IPS-NIHi11 (cell line): ENCODE measurements at places on chromosomes 7 and 10.
A peak's percentile ranks its signal among the peaks of the same experiment; 100 is the strongest.

GRCh38 chr7:5418285-5418582, 5.4 kb downstream of the TNRC18 start:
- DNase-seq = no peak

- DNase-seq = no peak
These were observed 401.2 kb downstream of the SH2D4B start for GRCh38 chr10:80938903-80939302.

DNA sequence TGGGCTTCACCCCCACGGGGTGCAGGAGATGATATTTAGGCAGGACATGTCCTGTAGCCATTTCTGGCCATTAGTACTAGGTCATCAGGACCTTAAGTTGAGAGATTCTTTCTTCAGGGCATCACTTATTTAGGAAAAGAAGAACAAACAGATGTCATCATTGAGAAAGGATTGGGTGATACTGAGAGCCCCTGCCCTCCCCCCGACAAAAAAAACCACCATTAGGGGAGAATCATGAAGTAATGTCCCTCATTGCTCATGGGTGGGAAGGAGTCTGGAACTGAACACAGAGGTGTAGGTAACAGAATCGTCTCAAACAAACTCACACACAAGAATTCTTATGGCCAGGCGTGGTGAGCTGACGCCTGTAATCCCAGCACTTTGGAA, 6.4 kb upstream of the ORAI2 start:
- DNase-seq = no peak

DNA sequence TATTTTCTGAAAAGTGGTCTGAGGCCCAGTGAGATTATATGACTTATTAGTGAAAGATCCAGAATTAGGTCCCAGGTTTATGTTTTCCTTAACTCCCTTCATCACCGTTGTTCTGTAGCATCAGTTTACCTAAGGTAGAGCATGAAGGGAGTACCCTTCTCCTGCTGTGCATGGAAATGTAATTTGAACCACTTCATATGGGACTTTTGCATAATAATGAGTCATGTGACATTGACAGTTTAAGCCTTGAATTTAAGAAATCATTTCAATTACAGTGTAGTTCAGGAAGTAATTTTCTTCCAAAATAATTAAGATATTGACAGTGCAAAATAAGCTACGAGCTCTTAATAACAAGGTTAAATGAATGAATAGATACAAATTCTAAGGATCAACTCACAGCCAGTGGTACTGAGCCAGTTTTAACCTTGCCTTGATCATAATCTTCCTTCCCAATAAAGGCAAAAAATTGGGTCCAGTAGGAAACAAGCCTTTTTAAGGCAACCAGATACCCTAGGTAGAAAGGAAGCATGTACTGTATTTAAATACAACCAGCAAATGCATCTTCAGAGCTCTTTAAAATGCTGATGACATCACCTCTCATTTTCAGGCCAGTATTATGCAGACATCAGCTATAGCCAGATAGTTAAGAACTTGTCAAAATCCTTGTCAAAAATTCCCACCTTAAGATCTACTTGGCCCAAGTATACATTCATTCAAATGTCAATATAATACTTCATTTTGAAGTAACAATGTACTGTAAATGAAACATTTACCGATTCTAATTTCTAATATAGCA, 48.8 kb upstream of the DKK1 start:
- DNase-seq = no peak

DNA sequence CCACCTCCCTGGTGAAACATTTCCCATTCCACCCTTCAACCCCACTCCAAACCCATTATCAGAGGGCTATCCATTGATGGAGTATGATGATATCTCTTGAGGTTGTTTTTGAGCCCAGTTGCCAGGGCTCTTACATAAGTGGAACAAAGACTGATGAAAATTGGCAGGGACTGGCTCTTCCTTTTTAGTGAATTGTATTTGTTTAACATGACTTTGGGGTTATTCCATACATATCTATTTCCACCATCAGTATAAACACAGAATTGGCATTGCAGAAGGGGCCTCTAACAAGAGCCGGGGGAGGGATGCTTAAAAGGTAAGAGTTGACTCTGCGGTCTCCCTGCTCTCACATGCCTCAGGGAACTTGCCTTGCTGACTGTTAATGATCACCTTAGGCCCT, 28.9 kb downstream of the FZD1 start:
- no peak for DNase-seq

- DNase-seq = no peak
These were observed 56.2 kb upstream of the SEPHS1 start for GRCh38 chr10:13404305-13404759.

DNA sequence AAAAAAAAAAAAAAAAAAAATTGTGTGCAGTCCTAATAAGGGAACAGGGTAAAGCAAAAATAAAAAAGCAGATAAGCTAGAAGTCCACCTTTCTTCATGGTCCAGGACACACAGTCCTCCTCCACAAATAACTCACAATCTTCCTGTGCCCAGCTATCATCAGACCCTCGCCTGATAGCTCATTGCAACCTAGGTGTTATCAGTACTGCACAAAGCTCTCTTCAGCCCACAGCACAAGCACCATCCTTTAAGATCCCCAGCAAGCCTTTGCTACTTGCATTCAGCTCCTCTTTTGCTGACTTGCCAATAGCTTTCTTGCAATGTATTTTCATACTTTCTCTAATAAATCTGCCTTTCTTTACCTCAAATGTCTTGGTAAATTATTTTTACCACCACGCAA, 5.0 kb downstream of the NDUFA5 start:
- no peak for DNase-seq

DNA sequence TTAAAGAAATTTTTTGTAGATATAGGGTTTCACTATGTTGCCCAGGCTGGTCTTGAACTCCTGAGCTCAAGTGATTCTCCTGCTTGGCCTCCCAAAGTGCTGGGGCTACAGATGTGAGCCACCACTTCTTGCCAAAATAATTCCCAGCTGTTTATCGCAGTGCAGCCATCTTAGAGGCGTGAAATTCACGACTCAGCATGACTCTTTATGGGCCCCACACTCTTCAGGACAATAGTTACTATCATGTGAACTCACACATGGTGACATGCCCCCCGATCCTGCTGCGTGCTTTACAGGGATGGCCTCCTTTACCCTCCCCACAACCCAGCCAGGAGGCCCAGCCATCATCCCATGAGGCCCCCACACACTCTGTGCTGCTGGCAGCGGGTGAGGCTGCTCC, 4.6 kb downstream of the COX19 start:
- no peak for DNase-seq

DNA sequence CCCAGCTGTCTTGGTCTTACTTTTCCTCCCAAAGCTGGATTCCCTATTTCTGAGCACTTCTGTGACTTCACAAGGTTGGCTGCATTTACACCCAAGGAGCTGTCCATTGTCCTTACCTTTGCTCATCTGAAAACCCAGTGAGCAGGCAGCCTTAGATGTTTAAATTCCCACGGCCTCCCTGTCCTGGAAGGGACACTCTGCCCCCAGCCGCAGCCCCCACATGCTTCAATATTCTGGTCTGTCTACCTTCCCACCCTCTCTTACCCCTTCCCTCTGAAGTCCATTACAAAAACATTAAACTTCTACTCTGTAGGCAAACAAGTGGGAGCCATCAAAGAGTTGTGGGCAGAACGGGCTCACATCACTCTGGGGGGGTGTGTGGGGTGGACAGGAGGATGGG, 73.8 kb upstream of the EFCAB10 start:
- peak; percentile 65 for DNase-seq

- DNase-seq = no peak
These were observed 27.6 kb upstream of the RNF32 start for GRCh38 chr7:156612930-156613329.

DNA sequence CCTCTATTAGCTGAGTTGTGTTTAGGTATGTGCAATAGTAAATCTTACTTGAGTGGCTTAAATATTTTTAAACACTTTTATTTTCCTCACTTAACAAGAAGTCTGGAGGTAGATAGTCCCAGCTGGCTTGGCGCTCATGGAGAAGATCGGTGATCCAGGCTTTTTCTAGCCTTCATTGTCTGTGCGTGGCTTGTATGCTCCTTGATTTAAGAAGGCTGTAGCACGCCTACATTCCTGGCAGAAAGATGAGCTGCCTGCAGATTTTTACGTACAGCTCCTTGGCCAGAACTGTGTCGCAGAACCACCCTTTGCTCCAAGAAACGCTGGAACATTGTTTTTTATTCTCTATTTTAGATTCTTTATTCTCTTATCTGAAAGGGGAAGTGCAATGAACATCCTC, 284.1 kb downstream of the KIF20B start:
- DNase-seq = no peak

- no peak for DNase-seq
These were observed 127.3 kb upstream of the PCBD1 start for GRCh38 chr10:71015674-71016073.

DNA sequence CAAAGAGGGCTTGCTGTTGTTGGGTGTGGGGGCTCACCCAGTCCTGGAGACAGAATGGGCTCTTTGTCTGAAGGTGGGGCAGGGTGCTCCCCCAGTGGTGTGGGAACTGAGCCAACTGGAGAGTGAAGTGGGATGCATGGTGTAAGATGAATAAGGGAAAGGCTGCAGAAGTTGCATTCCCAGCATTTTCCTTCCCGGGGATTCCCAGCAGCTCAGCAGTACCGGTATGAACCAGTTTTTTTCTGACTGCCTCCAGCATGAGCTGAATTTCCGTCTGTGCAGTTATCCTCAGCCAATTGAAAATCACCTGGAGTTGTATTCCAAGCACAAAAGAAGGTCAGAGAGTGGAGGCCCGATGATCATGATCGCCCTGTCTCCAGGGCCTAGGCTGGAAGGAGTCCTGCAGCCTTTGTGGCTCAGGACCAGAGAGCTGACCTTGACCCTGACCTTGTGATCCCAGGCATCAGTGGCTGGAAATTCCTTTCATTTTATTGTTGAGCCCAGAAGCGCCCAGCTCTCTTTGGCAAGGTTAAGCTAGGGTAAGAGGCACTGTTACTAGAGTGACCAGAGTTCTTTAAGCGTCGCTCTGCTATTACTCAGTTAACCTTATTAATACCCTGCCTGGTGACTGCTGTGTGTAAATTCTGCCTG, 33.4 kb downstream of the OGDH start:
- peak; percentile 53 for DNase-seq

- no peak for DNase-seq
These were observed 11.4 kb upstream of the HSPA12A start for GRCh38 chr10:116753759-116754158.

DNA sequence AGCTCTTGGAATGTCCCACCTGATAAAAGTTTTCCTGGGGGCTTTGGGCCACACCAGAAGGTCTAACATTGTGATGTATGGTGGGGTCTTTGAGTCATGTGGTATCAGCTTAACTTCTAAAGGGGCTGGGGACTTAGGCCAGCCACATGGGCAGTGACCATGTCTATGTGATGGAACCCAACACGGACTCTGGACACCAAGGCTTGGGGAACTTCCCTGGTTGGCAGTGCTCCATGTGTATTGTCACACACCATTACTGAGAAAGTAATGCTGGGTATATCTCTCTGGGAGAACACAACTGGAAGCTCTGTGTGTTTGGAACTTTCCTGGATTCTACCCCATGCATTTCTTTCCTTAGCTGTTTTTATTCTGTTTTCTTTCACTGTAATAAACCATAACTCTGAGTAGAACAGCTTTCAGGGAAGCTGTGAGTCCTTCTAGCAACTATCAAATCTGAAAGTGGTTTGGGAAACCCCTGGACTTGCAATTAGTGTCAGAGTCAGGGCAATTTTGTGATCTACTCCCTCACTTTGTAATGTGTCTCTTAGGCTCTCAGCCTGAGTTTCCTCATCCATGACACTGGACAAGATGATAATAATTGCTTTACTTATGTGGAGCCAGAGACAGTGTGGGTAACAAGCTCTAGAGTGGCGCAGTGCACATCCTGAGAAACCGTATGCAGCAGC, 28.4 kb upstream of the AGK start:
- no peak for DNase-seq

GRCh38 chr7:107721286-107721685, 22.7 kb upstream of the CBLL1 start:
- DNase-seq = no peak

DNA sequence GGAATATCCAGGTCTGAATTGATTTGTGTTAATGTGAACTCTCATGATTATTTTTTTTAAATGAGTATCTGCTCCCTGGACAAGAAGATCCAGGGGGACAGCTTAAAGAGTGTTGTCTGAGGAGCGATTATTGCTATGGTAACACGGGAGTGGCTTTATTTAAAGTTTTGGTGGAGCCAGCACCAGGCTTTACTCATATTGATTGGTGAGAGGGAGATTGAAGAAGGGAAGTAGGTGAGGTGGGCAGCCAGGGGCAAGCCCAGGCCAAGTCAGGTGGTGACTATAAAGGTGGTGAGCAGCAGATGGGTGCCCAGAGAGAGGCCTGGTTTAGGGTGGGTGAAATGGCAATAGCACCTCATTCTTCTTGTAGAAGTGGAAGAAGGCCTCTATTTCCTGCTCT, 10.2 kb upstream of the AGR2 start:
- DNase-seq = no peak

DNA sequence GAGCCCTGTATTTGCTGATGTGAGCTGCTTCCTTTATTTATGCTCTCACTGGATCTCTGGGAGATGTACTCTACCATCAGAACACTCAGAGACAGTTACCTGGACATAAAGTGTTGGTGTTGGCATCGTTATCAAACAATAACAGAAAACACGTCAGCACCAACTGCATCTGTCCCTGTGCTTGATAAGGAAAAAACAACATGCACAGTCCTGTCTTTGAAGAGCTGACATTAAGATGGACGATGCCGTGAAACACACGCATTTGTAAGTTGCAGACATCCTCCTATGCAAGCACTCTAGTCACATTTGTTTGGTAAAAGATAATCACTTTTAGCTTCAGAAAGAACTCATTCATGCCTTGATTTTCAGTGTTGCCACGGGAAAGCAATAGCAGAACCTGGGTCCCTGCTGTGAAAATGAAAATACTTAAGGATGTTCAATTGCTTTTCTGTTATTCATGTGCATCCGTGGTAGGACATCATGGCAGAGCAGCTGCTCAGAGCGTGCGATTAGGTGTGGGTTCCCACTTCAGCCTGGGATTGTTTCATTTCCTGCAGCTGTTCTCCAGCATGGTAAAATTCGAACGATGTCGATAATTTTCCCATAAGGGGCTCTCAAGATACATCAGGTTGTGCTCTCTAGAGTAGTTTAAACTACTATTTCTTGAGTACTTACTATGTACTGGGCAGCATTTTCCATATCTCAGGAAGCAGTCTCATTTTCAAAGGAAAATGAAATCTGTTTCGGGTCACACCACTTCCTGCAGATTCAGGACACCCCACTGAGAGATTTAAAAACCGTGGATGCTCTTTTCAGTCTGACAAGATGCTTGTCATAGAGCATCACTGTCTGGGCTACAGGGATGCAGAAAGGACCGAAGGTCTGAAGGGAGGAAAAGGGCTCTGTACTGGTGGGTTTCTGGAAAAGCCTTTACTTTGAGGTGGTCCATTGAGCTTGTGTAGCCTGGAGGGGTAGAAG, 248.7 kb downstream of the CAMK1D start:
- no peak for DNase-seq
